ENCODE measurements at places on chromosomes 2 and 18.

GRCh38 chr2:206670531-206671319 is 28.4 kb downstream of the FAM237A start:
- DNase-seq, result no peak

DNA sequence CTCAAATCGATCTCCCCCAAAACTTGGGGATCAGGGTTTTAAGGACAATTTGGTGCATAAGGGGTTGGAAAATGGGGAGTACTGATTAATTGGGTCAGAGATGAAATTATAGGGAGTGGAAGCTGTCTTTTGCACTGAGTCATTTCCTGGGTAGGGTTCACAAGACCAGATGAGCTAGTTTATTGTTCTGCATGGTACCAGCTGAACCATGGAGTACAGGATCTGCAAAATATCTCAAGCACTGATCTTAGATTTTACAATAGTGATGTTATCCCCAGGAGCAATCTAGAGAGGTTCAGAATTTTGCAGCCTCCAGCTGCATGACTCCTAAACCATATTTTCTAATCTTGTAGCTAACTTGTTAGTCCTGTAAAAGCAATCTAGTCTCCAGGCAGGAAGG is 73.1 kb downstream of the CPO start:
- no peak for DNase-seq

GRCh38 chr18:79540161-79540903 is 139.3 kb upstream of the CTDP1 start:
- DNase-seq, result no peak

GRCh38 chr2:121640380-121641316 is 8.6 kb downstream of the CLASP1 start:
- no peak for DNase-seq

- DNase-seq, result peak; percentile 79
Measured at GRCh38 chr2:20067992-20068584, 16.7 kb upstream of the LAPTM4A start.

GRCh38 chr2:105926960-105927678 is 182.4 kb downstream of the NCK2 start:
- no peak for DNase-seq

GRCh38 chr18:70142001-70142400 is 63.5 kb downstream of the RTTN start:
- DNase-seq, result no peak

GRCh38 chr2:170514140-170514539 is 201.0 kb upstream of the SP5 start:
- DNase-seq, result no peak

- DNase-seq, result peak; percentile 60
Measured at GRCh38 chr2:71547616-71548285, 94.4 kb downstream of the DYSF start.

GRCh38 chr2:26162963-26163362 is 9.9 kb upstream of the GAREM2 start:
- no peak for DNase-seq

- no peak for DNase-seq
Measured at GRCh38 chr2:12723736-12724463, 7.2 kb downstream of the TRIB2 start.

DNA sequence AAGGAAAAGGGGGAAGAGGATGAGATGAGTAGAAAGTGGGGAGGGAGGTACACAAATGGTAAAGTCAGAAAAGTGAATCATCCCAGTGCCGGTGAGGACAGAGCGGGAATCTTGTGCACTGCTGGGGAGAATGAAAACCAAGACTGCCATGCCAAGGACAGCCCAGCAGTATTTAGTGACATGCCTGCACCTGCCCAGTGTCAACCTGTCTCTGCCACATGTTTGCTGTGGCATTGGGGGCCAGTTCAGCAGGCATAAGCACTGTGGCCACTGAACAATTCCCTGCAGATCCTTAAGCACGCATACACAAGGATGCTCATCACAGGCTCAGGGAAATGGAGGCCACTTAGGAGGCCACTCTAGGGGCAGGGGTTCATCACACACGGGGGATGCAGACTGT is 5.2 kb upstream of the KCNK3 start:
- no peak for DNase-seq

DNA sequence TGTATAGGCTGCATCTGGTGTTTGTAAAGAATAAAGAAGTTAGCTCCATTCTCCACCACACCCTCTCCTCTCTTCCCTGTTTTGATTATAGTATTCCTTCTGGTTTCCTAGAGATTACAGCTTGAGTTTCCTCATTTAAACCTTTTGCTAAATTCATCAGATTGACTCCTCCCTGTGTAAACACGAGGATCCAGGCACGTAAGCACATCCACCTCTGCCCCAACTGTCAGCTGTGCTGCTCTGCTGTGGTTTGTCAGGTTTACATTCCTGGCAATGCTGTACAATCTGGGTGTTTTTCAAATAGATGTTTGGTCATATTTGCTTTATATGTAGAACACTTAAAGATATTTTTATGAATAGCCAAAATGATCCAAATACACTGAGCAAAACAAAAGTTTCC is 302.8 kb downstream of the PTGR3 start:
- DNase-seq, result no peak

DNA sequence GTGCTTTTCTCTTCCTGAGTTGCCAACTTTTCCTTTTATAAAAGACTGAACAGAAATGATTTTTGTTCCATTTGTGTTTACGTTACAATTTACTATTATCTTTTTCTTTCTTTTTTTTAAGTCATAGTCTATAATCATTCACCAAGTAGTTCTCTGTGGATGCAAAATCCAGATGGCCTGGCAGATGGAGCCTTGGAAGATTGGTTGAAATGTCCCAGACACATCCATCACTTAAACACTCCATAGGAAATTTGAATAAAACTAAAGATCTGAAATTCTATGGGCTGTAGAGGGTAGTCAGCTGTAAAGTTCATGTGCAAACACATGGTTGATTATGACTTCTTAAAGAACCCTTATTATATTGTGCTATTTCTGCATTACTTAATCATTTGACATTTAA is 164.8 kb upstream of the DOCK10 start:
- DNase-seq, result no peak

GRCh38 chr2:32135409-32135808 is 30.3 kb upstream of the SLC30A6 start:
- DNase-seq, result peak; percentile 84

Measured in osteoblast (primary cell).